ENCODE measurements at places on chromosomes 7 and 10. TPM values are rescaled to one million over a fixed set of nuclear protein-coding genes. Genes with fewer than 3 reads are reported as not detected.

DNA sequence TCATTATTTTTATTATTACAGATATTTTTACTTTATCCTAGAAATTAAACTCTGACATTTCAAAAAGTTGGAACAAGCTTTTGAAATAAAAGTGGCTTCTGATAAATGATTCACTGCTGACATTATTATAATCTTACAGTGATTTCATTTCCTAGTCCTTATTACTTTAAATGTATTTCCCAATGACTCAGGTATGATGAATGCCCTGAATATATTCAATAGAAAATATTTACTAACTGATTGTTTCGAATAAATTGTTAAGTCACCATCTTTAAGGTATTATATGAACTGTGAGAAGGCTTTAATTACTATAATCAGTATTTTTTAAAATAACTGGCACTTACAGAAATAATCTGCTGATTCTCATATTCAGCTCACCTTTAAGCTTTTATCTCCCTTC, 21.6 kb downstream of the DKK1 start:
- no peak for DNase-seq

- DNase-seq: no peak
Measured at GRCh38 chr10:11631890-11632587, 20.6 kb upstream of the USP6NL start.

GRCh38 chr10:78193189-78193588, 159.5 kb downstream of the RPS24 start:
- no peak for DNase-seq

DNA sequence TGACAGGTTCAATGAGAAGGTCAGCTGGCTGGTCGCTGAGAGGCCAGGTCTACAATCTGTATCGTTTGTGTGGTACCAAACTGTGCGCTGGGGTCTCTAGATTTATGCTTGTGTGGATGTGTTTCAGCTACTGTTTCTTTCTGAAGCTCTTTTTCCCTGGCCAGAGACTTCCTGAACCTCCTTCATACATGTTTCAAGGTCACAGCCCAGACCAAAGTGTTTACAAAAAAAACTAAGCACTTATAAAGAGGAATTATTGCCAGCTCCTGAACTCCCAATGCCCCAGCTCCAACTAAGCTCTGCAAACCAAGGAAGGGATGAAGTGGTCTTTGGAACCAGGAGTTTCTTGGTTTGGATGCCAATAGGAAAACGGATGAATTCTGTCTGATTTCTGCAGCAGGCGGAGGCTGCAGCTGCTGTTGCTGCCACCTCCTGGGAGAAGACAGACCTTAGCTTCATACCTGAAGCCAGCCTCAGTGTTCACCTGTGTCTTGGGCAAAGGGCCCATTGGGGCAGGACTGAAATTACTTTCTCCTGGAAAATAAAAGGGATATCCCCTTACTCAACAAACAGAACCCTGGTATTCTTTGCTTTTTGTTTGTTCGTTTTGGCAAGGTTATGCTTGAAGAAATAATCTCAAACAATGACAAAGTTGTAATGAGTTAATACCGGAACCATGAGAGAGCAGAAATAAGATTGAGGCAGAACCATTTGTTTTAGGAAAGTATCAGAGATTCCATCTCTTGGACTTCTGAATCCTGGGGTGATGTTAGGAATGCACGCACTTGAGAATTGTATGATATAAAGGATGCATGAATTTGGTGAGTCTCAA, 24.6 kb upstream of the MKLN1 start:
- no peak for DNase-seq

The GIMAP2 gene
- total RNA-seq: not detected

DNA sequence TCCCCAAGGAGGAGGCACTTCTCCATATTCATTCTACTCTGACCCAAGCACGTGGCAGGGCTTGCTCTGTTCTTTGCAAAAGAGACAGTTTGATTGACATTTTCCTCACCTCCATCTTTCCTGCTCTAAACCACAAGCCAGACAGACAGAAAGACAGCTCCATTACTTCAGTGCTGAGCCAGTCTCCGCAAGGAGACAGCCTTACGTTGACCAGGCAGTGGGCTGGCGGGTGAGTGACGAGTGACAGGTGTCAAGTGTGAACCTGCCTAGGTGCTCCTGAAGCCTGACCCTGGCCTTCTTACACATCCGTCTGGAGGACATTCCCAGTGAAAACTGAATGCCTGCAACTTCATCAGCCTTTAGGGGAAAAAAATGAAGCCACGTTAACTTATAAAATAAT, 314.6 kb downstream of the TNS3 start:
- no peak for DNase-seq

The SLC26A3 gene
- total RNA-seq: not detected

GRCh38 chr10:13485623-13486022, 43.2 kb downstream of the BEND7 start:
- DNase-seq: peak; percentile 6

GRCh38 chr7:1457059-1457948, 2.0 kb downstream of the MICALL2 start:
- DNase-seq: no peak

DNA sequence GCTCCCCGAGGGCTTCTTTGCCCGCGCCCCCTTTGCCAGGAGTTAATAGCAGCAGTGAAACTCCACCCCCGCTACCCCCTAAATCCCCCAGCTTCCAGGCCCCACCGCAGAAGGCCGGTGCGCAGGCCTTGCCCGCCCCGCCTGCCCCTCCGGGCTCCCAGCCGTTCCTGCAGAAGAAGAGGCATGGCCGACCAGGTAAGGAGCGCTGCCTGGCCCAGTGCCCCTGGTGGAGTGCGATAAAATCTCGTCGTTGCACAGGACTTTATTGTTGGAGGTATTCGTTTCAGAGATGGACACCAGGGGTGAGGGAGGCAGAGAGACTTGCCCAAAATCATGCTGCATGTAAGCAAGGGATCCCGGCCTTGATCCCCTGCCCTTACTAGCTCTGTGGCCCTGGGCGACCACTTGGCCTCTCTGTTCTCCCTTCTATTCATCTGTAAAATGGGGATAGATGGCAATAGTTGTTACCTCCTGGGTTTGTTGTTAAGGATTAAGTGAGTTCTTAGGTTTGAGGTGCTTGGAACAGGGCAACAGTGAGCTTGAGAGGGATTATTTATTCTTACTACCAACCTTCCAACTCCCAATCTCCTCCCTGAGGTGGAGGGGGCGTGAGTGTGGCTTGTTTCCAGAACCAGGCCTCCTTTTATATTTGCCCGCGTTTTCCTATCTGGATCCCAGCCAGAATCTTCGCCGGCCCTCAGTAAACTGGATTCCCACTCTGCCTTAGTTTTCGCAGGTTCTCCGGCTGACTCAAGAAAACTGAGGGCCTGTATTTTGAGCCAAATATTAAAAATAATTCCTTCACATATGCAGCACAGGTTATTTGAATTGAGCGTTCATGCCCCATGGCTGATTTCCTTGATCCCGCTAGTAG, 78.3 kb downstream of the WIPF3 start:
- DNase-seq: no peak

The SEMA4G gene
- total RNA-seq: 18.1 TPM

The SORBS1 gene
- 14.9 TPM for total RNA-seq

The NYAP1 gene
- total RNA-seq: 9.0 TPM

DNA sequence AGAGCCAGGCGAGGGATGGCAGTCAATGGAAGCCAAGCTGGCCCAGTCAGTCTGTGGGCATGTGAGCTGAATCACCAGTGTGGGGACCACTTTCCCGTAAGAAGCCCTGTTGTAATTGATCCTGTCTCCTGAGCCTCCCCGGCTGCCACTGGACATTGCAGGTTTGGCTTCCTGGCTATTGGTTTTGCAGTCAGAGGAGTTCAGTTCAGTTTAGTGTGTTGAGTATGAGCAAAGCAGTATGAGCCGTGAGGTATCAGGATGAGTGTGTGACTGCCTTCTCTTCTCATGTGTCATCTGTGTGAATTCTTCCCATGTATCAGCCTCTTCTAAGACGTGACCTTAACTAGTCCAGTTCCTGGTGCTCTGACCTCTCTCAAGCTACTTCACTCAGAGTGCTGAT, 227.4 kb downstream of the PRKG1 start:
- no peak for DNase-seq

GRCh38 chr7:109246330-109247077, 676.8 kb downstream of the DNAJB9 start:
- DNase-seq: no peak

DNA sequence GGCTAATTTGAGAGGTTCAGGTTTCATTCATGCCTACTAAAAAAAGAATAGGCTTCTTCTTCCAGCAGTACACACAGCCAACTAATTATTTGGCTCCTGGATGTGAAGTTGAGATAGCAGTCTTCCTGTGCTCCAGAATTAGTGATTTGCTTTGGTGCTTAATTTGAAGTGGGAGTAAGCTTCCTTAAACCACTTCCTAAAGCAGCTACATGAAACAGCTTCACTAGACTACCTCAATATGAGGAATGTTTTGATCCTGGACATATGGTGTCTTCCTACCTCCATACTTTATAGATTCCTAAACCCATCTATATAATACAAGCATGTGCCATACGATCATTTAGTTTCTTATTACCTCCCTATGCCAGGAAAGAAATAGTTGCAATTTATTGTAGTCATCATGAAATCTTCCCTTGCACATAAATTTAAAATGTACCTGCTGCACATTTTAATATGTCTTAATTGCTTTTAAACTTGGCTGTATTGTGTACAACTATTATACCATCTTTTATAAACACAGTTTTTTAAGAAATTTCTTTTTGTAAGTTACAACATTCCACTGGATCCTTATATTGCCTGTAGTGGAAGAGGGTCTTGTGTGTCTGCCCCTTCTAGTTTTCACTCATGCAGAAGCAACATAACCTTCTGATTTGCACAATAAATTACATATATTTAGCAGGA, 8.6 kb downstream of the VIM start:
- DNase-seq: no peak

DNA sequence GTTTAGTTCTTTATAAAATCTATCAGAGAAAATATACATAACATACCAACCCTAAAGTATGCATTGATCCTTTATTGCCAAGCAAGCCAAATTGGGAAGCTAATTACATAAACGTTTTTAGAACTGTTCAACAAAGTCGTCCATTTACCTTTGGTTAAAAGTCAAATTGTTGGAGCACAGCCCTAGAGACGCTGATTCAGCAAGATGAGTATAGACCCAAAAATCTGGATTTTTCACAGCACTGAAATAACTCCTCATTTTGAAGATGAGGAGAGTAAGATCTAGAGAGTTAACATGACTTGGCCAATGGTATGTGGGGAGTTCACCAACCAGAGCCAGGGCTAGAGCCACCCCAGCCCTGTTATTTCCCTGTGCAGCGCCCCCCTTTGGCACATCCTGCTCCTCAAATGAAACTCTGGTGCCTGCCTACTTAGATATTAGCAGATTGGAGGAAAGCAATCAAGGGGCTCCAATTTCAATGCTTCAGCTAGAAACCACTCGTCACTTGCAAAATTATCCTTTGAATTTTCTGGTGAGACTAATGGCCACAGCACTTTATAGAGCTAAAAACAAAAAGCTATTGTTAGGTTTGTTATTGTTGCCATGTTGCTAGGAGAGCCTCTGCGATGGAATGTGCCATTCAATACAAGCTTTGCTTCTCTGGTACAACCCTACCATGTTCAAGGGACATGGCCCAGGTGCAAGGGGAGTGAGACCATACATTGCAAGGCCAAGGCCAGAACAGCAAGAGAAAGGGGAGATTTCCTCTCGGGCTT, 132.6 kb upstream of the ZEB1 start:
- DNase-seq: no peak

DNA sequence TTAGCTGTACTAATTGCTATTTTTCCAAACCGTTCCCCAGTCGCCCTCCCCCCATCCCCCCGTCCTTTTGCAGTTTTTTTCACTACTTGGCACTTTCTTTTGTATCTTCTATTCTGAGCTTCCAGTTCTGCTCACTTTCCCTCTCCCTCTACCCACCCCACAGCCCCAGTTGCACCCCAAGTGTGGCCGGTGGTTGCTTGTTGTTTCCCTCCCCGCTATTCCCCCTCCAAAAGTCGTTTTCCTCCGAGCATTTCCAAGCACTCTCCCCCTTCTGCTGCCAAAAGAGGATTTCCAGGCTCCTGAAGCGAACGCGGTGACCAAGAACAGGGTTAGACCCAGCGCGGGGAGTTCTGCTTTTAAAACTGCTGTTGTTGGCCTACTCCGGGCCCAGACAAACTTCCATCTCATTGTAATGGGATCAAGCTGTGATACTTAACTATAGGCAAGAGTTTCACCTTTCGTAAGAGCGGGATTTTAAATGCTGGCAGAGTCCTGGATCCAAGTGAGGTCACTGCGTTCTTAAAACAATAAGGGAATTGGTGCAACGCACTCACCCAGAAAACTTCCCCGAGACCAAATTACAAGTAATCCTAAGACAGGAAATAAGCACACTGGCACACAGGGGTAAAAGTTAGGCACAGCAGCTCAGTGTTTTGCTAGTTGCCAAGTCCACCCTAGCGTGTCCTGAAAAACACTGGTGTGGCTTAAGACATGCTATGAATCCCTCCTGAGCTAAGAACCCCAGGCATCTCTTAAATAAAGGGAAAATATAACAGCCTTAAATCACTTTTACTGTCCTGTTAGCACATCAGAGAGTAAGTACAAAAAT, 1.5 kb upstream of the RGS10 start:
- DNase-seq: no peak

GRCh38 chr7:140358412-140359051, 39.8 kb downstream of the SLC37A3 start:
- no peak for DNase-seq

DNA sequence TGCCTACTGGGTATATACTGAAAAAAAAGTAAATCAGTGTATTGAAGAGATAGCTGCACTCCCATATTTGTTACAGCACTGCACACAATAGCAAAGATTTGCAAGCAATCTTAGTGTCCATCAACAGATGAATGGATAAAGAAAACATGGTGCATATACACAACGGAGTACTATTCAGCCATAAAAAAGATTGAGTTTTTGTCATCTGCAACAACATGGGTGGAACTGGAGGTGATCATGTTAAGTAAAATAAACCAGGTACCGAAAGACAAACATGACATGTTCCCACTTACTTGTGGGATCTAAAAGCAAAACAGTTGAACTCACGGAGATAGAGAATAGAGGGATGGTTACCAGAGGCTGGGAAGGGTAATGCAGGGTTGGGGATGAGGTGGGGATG, 34.2 kb upstream of the FAM171A1 start:
- no peak for DNase-seq

DNA sequence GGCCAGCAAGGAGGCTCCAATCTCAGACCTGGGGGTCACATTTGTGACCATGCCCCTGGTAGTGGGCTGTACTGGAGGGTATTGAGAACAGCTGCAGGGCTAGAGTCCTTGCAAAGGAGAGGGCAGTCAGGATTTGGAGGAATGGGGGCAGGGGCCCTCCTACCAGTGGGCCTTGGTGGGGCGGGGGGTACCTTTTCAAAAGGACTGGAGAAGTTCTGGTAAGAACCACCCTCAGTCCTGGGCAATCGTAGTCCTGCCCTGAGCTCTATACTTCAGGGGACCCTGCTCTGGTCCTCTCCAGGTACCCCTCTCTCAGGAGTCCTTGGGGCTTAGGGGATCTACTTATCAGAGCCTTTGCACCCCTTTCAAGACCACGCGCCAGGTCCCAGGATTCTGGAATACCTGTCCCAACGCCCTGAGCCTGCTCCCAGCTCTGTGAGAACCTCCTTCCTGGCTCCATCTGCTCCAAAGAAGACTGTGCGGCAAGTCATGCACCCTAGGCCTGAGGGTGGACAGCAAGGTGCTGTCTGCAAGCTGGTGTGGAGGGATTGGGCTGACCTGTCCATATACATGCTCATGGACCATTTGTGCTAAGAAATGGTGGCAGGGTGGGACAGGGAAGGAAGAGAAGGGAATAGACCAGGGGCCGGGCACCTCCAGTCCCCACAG, 134.1 kb upstream of the EEPD1 start:
- DNase-seq: no peak

Measured in cardiac muscle cell (in vitro differentiated cells and primary cell).